ENCODE measurements at places on chromosomes 5 and 9.
A peak's percentile ranks its signal among the peaks of the same experiment; 100 is the strongest.

GRCh38 chr5:145824040-145824439 is 11.1 kb downstream of the PRELID2 start:
- no peak for DNase-seq

GRCh38 chr9:126439402-126439765 is 112.8 kb downstream of the MVB12B start:
- no peak for DNase-seq

- no peak for DNase-seq
These were observed 476.4 kb downstream of the ISL1 start for GRCh38 chr5:51859624-51860023.

- no peak for DNase-seq
These were observed 174.5 kb upstream of the SLC12A2 start for GRCh38 chr5:127909066-127909465.

DNA sequence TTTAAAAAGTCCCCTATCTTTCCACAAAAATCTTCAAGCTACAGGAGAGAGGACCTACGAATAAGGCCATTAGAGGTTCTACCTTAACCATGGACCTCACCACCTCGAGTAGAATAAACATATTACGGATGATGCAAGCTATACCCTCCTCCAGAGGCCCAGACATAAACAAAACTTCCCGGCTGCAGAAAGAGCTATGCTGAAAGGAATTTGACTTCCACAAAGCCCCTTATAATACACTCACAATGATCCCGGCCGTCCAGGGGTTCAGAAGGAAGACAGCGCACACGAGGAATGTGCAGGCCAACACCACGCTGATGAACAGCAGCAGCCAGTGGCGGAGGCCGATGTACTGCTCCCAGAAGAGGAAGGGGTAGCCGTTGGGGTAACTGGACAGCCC is 59.0 kb downstream of the PTCH1 start:
- DNase-seq, result no peak

GRCh38 chr5:73153513-73153912 is 19.5 kb upstream of the TMEM174 start:
- no peak for DNase-seq

GRCh38 chr5:95454536-95454935 is 63.4 kb downstream of the FAM81B start:
- no peak for DNase-seq

DNA sequence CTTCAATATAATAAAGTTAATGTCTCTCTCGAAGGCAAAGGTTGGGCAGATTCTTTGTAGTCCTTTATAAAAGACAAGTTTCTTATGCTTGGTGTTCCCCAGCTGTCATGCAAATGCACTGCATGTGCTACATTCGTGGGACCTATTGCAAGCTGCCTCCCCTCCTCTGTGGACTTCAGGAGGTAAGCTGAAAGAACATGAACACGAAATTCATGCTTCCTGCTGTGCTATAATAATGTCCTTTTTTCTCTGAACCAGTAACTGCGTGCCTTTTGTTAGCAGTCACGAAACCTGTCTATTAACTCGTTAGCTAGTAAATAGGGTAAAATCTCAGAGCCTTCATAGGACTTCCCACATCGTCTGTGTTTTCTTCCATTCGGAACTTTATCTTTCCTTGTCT is 363.5 kb downstream of the CDH9 start:
- DNase-seq, result no peak

- peak; percentile 73 for DNase-seq
These were observed 6.3 kb upstream of the IRF1 start for GRCh38 chr5:132496631-132497487.
